Left renal pelvis (tissue), 4 donors: ENCODE measurements at places on chromosomes 5 and 9.

GRCh38 chr9:74173284-74173683, 323.9 kb upstream of the RORB start:
- no peak for DNase-seq

GRCh38 chr9:114264806-114265550, 57.9 kb upstream of the ORM1 start:
- no peak for DNase-seq

- DNase-seq: no peak
Observed at GRCh38 chr9:70933321-70933720, 188.1 kb downstream of the TRPM3 start.

GRCh38 chr9:79765466-79765865, 193.7 kb downstream of the TLE4 start:
- DNase-seq: no peak

DNA sequence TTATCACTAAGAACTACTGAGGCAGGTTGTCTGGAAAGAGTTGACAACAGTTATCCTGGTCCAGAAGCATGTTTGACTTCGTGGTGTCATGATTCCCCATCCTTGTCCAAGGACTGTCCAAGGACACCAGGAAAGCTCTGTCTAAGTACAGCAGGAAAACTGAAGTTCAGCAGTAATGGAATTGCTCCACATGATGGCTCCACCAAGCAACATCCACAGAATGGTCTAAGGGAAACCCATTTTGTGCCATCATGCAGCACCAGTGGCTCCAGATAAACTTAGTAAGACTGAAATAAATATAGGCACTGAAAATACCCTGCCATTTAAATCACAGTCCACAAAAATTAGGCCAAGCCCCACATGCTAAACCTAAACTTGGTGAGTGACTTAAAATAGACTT, 192.8 kb downstream of the CDH18 start:
- DNase-seq: no peak

DNA sequence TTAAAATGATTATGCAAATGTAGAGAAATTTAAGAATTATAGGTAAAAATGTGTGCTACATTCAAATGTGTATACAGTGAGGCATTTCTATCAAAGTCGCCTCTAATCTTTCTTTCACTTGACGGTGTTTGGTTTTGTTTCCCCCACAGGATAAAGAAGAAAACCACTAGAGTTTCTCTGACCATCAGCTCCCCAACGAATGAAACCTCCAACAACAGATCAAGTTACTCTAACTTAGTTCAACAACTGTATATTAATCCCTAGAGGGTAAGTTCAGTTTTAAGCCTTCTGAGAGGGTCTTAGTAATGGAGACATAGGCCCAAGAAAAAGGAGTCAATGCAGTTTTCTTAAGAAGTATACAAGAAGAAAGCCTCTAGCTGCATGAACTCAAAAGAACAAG, 11.5 kb upstream of the MYOT start:
- DNase-seq: no peak

DNA sequence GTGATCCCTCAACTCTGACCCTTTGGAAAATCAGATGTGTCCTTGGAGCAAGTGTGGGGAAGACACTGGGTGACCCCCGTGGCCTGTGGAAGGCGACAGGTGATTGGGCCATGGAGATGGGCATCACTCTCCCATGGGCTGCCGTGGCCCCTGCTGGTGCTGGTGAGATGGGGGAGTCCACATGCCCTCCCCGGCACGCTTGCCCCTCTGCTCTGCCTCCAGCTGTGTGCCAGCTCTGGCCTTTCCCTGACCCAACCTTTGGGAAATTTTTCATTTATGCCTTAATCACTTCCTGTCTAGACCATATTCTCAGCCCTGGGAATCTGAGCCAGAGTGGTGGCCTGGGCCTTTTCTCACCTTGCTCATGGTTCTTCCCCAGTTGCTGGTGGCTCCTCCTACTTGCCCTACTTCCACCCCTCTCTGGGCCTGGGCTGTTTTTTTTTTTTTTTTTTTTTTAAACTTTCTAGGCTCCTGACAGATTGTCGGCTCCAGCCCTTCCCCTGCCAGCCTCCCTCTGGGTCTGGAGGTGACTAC, 56.6 kb downstream of the RGS3 start:
- DNase-seq: no peak

DNA sequence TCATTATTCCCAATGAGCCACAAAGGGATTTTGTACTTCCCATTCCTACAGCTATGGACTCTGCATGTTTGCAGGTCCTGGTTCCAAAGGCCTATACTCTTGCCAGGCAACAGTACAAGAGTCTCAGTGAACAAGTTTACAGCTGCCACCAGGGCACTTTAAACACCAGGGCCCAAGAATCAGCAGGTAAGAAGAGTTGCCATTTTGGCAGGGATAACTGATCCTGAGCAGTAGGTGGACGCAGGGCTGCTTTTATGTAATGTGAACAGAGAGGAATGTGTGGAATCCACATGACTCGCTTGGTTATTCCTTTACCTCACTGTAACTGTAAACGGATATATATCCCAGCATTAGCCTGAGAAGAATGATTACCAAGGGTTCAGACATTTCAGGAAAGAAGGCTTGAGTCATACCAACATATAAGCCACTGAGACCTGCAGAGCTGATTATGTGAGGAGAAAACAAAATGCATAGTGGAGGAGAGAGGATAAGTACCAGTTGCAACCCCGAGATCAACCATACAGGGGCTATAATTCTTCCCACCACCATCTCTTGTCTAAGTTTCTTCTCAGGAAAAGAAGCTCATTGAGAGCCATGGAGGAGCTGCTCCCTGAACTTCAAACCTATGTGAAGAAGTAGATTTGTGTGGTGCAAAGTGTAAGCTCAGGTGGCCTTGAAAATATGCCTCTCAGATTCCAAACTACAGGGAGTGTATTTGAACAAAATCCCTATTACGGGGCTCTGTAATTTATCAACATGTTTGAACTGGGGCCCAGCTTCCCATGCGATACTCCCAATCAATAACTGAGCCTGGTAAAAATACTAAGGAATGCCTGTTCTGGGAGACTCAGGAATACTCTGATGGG, 24.6 kb downstream of the RAPGEF6 start:
- no peak for DNase-seq

DNA sequence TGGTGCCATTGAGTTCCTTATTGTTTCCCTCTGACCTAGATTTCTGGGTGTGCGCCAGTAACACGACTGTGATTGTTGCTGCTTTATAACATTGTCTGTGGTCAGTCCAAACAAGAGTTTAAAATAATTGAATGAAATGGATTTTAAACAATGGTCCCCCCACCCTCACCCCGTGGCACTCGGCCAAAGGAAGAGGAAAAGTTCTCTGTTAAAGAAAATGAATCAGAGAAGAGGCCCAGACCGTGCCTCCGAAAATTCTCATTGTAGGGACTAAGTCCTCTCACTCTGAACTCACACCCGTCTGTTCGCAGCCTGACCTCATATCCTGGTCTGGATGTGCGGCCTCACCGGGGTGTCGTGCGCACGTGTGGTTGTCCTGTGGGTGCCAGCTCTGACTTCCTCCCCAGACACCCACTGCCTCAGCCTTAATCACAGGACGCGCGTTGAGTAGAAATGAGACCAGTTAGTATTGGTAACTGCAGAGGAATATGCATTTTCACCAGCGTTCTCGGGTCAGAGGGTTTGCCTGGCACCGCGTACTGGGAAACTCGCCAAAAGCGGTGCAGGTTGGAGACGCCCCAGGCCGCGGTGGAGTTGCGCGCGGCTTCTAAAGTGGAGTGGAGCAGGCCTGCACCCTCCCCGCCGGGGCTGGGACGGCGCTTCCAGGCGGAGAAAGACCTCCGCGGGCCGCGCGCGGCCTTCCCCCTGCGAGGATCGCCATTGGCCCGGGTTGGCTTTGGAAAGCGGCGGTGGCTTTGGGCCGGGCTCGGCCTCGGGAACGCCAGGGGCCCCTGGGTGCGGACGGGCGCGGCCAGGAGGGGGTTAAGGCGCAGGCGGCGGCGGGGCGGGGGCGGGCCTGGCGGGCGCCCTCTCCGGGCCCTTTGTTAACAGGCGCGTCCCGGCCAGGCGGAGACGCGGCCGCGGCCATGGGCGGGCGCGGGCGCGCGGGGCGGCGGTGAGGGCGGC, at the start of gene ABL1:
Gene ABL1 (plus strand): TSS at position 884 of the 966 bp plus-strand sequence. CDS start 193 bp downstream, outside the sequence.
- no peak for DNase-seq

DNA sequence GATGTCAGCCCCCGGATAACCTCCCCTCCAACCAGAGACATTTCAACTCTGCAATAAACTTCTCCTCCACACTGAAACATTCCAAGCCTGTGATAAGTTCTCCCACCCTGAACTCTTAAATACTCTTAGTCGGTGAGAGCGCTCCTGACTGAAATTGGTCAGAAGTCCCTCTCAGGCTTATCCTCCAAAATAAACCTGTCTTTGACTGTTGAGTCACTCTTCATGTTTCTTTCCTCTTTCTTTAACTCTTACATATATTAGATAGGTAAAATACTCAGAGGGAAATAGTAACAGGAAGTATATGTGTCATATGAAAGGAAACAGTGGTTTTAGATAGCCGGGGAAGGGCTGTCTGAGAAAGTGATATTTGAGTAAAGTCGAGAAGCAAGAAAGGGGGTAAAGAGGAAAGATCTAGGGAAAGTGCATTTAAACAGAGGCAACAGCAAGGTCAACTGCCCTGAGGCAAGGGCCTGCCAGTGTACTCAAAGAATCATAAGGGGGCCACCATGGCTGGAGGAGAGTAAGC, 11.0 kb upstream of the FAM81B start:
- DNase-seq: no peak

DNA sequence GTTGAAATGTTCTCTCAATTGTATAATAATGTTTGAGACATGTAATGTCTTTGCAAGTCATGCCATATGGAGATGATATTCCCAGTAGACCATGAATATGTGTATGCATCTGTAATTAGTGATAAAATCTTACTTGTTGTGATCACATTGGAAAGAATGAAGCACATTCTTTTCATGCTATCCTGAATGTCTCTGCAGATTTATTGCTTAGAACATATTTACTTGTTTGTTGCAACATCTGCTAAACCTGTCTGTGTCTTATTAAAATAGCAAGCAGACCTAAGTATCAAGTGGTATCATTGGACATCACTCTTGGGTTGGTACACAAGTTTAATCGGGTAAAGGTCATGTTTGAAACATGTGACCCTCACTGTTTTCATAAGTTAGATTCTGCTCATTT, 265.5 kb upstream of the CD180 start:
- DNase-seq: no peak

DNA sequence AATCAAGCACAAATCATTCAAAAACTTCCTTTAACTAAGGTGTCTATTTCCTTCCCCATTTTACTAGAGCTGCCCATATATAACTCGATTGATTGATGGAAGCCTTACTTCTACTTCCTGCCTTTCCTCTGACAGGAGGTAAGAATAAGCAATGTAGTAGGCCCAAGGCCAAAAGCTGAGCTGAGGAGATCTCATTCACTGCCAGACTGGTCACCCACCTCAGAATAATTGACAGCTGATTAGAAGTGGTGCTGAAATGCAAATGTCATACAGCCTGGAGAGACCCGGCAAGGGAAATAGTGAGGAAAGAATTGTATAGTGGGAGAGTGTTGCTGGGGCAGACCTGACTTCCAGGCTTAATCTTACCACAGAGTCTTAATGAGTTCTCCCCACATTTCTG, 239.9 kb downstream of the SAXO1 start:
- no peak for DNase-seq

- no peak for DNase-seq
Observed at GRCh38 chr5:119368238-119368630, 12.4 kb downstream of the TNFAIP8 start.

GRCh38 chr9:131986089-131986488, 93.6 kb downstream of the MED27 start:
- no peak for DNase-seq

GRCh38 chr9:108568093-108568492, 287.7 kb downstream of the ACTL7B start:
- DNase-seq: no peak

DNA sequence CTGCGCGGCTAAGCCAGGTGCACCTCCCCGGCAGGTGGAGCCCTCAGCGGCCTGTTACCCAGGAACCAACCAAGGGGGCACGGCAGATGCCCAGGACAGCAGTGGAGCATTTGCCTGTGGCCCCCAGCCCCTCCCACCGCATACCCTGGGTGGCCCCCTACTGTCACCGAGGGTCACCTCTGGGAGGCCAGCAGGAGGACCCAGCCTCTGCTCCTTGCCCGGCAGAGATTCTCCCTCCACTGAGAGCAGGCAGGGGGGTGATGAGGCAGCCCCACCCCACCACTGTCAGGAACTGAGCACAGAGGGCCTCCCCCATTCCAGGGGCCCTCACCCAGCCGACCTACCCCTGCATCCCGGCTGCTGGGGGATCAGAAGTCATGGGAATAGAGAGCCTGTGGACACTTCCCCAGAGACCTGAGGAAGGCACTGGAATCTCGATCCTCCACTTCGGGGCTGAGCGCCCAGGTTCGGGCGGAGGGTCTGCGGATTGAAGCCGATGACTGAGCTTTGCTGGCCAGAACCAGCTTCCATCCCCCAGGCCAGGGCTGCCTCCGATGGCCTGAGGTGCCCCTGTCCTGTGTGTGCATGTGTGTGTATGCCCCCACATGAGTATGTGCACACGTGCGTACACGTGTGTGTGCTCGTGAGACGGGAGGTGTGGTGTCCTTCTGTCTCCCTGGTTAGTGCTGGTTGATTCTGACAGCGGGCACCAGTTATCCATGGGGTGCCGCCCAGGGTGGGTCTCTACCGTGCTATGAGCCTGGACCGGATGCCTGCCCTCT, at the start of gene QRFP:
Gene QRFP (minus strand): TSS at position 580 of the 782 bp plus-strand sequence. CDS start 2,974 bp downstream, outside the sequence.
- DNase-seq: no peak

DNA sequence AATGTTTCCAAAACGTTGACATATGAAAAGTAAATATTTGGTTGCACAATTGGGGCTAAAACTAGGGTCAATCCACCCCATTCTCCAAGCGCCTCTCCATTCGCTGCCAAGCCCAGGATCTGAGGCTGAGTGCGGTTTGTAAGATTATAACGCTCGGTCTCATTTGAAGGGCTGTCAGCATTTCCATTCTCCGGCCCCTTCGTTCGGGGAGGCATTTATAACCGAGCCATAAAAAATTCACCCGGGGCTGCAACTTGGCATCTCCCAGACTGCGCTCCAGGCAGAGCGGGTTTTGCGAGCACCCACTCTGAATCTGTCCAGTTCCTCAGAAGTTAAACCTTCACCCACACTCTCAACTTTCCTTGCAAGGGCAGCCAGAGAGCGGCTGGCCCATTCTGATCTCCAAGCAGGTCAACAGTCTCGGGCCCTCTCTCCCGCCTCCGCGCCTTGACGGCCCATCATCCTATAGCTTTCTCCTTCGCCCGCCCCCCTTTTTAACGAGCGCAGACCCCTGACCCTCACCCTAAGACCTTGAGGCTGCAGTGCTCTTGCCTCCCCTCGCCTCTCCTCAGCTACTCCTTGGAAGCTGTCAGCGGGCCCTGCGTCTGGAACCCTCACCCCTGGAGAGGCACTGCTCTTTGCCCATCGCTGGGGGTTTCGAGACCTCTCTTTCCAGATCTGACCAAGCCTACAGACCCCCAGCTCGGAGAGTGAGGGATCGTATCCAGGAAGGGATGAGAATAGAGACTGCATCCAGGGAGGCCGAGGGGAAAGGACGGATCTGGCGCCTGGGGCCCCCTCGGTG, 1.1 kb downstream of the SLIT3 start:
- DNase-seq: no peak

GRCh38 chr5:168211245-168211644, 80.2 kb upstream of the WWC1 start:
- no peak for DNase-seq
